ENCODE measurements at places on chromosomes 11 and 22.

DNA sequence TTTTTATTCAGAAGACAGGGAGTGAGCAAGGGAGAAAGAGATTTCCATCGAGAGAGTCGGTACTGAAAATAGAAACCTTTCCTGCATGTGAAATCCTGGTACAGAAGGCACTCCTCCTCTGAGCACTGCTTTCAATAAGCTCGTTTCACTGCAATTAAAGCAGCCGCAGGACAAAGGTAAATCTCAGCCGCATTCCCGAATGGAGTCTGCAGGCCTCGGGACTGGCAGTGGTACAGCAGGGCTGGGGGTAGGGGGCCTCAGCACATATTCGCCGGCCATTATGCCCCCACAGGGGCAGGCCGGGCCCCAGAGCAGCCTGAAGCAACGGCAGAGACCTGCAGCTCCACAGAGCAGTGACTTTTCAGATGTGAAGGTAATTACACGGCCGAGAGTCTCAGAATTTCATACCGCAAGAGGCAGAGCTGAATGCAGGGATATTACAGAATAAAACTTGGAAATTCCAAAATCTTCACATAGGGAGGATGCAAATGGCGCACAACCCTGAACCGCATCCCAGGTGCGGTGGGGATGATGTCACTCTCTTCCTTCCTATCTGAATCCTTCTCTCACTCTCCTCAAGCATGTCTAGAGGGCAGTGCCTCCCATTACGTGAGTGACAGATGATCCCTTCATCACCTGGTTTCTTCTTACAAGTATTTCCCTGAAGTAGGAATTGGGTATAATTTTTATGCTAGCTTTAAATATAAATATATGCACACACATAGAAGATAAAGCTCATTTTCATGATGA is 622.1 kb downstream of the OPCML start:
- no peak for DNase-seq

DNA sequence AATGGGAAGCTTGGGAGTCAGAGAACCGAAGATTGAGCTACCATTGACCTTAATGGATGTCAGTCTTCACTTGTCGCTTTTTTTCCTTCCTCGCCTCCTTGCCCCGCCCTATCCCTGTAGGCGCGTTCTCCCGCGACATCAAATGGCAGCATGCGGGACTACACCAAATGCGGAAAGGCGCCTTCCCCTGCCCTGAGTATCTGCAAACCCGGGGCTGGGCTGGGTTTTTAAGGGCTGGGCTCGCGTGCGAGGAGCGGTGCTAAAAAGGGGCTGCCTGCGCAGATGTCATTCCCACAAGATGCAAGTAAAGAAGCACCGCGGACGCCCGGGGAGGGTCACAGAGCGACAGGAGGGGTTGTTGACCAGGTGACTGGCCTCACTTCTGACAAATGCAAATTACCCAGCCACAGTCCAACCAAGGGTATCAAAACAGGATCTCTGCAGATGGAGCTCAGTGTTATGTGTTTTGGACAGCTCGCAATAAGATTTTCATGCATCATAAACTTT is 4.7 kb upstream of the FAM111B start:
- DNase-seq: peak; percentile 53

- no peak for DNase-seq
These were observed 4.4 kb upstream of the PYGM start for GRCh38 chr11:64764040-64764611.

DNA sequence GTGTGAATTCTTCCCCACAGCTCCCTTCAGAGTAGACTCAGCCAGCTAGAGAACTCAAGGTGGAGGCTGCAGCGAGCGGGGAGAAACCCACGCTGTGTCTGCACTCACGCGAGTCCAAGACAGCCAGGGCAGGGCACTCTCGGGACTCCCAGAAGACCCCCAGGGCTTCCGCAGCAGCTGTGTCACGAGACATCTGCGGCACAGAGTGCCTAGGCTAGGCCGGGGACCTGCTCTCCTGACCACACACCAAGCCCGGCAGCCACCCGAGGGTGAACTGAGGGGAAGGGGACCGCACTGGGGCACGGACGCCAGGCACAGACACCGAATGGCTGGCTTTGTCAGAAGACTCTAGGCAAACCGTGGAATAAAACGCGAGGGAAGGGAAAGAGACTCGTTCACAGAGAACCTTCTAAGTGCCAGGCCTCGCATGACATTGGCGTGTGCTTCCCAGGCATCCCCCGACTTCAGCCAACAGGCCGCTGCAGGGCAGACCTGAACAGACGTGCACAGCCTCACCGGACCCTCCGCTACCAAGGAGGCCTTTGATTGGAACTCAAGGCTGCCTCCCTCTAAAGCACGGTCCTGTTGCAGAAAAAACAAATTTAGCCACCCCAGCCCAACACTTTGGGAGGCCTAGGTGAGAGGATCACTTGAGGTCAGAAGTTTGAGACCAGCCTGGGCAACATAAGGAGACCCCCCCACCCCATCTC is 18.2 kb upstream of the MOB2 start:
- DNase-seq: no peak

- DNase-seq: peak; percentile 26
These were observed 23.1 kb upstream of the GNB1L start for GRCh38 chr22:19877626-19878339.

DNA sequence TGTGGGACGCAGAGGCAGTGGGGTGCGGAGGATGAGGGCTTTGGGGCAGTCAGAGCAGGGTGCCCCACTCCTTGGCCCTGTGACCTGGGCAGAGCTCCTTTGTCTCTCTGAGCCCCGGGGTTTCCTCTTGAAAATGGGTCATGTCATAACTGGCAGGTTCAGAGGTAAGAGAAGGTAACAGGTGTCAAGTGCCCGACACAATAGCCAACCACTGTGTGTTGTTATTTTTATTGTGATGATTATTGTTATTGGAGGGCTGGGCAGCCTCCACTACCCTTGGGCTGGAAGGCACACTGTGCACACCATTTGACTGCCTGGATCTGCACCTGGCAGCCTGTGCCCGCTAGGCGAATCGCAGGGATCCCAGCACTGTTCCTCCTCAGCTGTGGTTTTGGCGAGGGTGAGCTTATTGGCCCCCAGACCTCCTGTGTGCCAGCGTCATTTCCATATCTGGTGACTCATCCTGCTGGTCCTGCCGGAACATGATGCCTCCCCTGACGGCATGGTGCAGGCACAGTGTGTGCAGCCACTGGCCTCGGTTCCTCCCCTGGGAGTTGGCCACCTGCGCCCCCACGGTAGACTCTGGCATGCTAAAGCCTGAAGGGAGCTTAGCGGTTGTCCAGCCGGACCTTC is 15.4 kb upstream of the SOX10 start:
- no peak for DNase-seq

GRCh38 chr11:108596701-108597100 is 3.1 kb upstream of the EXPH5 start:
- no peak for DNase-seq

DNA sequence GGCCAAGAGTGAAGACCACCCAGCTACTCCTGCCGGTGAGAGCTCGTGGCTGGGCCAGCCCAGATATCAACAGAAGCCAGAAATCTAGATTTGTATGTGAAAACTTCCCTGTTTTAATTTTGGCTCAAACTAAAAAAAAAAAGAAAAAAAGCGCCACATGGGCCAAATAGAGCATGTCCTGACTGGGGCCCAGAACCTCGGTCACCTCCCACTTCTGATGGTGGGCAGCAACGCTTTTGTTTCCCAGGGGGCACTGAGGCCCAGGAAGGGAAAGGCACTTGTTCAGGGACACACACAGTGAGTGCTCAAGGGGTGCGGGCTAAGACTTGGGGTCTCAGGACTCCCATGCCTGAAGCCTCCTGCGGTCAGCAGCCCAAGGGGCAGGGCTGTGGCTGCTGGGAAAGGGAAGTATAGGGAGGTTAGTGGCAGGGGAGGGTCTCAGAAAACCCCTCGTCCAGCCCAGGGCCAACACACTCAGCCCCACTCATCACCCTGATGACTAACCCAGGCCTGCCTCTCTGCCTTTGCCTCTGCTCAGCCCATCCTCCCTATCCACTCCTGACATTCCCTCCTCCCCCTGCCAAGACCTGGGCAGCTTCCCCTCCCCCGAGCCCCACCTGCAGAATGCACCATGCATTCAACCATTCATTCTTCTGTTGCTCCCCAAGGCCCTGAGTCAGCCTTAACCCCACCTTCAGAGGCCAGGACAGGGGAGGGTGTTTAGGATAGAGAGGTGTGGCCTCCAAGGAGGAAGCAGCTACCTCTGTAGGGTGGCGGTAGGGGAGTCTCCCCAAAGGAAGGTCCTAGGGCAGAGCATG is 30.0 kb upstream of the TCF20 start:
- DNase-seq: no peak

DNA sequence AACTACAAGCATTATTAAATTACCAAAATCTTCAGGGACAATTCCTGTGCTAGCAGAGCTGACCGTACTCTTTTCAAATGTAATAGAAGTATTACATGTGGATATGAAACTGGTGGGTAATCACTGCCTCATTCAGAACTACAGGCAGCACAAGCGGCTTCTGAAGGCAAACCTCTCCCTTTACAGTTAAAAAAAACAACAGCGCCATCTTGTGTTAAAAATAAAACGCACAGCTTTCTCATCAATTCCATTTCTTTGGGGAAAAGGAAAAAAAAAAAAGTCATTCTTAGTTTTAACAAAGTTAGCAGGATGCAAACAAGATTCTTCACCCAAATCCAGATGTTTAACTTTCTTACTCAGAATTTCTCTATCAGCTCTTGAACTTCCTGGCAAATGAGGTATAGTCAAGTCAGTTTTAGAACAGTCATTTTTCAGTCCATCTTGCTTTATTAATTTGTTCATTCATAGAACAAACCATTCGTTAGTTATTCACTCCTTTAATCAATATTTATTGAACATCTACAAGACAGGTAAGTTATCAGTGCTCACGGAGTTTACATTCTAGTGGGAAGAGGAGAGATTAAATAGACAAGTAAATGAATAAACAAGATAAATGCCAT is 331.8 kb upstream of the MPPED2 start:
- DNase-seq: no peak

GRCh38 chr11:109552376-109552775 is 130.4 kb downstream of the C11orf87 start:
- no peak for DNase-seq

DNA sequence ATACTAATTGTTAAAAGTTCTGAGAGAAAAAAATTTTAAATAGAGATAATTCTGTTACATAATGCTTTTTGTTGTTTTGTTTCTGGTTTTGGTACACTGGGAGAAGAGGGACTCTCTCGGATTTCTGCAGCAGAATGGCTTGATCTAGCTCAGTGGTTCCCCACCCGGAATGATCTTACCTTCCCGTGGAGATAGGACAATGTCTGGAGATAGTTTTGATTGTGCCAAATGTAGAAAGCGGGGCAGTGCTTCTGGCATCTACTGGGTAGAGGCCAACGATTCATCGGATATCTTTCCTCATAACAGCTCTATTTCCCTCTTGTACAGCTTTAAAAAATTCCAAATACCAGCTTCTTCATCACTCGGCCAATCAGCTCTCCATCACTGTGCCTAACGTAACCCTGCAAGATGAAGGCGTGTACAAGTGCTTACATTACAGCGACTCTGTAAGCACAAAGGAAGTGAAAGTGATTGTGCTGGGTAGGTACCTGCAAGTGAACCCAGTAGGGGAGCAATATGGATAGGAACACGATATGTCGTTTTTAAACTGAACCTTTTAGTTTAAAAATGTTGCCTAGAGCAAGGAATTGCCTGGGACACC is 13.2 kb downstream of the CRTAM start:
- DNase-seq: no peak

DNA sequence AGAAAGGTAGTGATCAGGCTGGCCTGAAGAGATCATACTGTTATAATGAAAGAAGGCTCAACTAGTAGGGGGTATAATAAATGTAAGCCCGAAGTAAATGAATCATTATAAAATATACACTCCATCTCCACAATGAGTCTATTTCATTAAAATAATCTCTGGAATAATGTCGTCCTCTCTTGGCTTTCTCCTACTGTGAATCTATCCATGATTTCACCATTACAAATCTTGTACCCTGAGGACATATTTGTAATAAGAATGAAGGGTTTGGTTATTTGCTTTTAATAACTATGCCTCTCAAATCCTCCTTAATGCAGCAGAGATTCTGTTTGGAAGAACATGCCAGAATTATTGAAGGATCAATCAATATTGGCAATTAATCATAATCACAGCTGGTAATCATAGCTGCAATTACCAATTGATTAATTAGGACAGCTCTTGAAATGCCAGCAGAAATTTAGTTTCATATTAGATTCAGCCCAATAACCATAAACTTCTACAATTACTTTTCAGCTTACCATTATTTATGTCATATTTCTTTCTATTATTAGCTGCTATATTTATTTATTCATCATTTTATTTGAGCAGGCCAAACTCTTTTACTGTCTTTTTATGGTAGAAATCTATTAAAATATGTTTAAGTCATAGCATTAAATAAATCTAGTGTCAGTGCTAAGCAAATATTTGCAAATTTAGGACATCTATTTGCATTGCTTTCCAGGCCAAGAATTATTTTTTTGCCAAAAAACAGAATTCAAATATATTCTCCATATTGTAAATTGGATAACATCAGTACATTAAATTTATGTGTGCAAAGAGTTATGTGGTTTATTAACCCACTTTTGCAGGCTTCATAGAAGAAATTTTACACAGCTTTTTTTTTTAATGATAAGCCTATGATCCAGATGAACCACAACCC is 588.4 kb upstream of the LRRC4C start:
- DNase-seq: no peak

GRCh38 chr11:96052921-96053651 is 129.2 kb upstream of the MTMR2 start:
- DNase-seq: no peak

Data from femur (tissue), 1 donor.